ENCODE measurements at places on chromosomes 1 and 21.

GRCh38 chr21:35579520-35580293, 480.6 kb downstream of the SETD4 start:
- no peak for DNase-seq

GRCh38 chr1:67078291-67078690, 24.3 kb upstream of the SLC35D1 start:
- no peak for DNase-seq

GRCh38 chr1:245378745-245379144, 224.0 kb downstream of the KIF26B start:
- DNase-seq: no peak

DNA sequence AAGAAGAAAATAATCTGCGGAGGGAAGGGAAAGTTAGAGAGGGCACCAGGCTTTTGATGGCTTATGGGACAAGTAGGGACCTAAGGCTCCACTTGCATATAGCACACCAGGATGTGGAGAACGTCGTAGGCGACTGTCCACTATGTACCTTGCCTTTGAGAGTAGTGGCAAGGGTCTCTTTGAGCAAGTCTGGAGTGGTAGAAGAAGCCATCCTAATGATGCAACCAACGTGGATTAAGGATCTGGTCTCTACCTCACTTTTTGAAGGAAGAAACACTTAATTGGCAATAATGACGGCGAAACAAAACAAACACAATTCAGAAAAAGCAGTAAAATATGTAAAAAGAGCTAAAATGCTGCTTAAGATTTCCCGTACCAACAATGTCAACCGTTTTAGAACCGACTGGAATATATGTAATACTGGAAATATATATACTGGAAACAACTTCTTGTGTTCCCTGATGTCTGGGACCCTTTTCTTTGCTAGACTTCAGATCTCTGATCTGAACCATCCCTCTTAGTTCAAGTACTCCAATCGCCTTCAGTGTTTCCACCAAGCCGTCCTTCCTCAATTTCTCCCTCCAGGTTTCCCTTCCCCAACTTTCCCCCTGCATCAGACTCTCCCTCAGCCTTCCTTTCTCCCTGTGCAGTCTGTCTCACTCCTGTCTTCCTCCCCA, 821 bp upstream of the KHDRBS1 start:
- DNase-seq: no peak

DNA sequence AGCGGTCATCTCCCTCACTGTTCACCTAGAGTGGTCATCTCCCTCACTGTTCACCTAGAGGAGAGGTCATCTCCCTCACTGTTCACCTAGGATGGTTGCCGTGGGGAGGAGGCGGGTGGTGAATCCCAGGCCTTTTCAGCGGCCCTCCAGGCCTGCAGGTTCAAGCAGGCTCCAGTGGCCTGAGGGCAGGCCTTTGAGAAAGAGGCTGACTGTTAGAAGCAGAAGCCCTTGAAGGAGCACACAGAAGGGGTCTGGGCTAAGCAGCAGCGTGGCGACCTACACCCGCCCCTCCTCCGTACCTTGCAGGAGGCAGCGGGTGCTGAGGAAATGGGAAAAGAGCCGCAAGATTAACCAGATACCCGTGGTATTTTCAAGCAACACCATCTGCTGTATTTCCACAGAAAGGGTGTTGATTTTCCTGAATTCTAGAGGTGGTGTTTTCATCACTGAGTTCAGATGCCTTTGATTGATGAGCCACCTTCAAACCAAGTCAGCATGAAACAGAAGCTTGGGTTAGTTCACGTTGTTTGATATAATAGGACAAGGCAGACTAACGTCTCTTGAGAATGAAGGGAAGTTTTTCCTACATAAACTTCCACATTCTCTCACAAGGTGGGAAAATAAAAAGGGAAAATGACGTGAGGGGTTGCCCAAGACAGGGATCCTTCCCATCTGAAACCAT, 289.5 kb downstream of the KIF26B start:
- DNase-seq: no peak

GRCh38 chr21:31133243-31133830, 95.1 kb upstream of the KRTAP19-8 start:
- no peak for DNase-seq

Data from Kasumi-1 (cell line).